ENCODE measurements at places on chromosomes 2 and 18.

DNA sequence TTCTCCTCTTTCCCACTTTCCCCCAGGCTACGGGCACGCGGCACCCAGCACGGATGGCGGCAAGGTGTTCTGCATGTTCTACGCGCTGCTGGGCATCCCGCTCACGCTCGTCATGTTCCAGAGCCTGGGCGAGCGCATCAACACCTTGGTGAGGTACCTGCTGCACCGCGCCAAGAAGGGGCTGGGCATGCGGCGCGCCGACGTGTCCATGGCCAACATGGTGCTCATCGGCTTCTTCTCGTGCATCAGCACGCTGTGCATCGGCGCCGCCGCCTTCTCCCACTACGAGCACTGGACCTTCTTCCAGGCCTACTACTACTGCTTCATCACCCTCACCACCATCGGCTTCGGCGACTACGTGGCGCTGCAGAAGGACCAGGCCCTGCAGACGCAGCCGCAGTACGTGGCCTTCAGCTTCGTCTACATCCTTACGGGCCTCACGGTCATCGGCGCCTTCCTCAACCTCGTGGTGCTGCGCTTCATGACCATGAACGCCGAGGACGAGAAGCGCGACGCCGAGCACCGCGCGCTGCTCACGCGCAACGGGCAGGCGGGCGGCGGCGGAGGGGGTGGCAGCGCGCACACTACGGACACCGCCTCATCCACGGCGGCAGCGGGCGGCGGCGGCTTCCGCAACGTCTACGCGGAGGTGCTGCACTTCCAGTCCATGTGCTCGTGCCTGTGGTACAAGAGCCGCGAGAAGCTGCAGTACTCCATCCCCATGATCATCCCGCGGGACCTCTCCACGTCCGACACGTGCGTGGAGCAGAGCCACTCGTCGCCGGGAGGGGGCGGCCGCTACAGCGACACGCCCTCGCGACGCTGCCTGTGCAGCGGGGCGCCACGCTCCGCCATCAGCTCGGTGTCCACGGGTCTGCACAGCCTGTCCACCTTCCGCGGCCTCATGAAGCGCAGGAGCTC, 35.4 kb downstream of the KCNK3 start:
- DNase-seq: peak; percentile 56

DNA sequence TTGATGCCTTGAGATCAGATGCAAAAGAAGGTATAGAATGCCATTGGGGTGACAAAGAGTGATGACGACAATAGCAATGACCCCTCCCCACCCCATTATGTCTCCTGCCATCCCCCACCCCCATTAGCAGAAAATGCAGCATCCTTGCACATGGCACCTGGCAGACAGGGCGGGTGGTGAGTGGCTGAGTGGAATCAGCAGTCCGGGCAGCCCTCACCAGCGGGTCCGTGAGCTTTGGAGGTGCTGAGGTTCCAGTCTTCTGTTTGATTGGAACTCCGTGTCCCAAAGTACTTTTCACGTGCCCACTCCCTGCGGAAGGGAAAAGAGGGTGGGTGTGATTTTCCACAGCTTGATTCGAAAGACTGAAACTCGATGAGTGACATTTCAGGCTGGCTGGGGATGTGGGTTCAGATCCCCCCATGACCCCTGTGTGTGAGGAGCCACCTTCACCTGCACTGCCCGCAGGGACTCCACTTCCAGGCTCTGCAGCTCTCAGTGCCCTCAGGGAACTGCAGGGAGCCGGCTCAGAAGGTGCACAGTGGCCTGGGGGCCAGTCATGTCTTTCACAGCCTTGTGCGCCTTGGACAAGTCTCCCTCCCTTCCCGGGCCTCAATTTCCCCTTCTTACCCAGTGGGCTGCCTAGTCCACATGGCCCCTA, 130.9 kb downstream of the GLI2 start:
- DNase-seq: no peak

DNA sequence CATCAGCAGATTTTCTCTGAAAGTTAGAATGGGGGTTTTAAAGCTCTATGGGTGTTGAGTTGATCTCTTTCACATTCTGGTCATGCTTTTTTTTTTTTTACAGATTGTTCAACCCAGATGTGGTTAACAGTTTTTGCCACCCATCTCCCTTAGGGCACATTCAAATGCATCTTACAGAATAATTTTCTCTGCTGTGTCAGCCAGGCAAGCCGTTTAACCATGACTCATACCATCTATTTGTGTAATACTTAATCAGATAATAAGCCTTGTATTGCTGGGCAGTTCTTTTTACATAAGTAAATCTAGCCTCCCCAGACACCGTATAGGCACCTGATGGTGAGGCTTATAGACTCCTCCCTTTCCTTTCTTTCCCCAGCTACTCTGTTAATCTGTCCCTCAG, 62.0 kb downstream of the TGIF1 start:
- no peak for DNase-seq

DNA sequence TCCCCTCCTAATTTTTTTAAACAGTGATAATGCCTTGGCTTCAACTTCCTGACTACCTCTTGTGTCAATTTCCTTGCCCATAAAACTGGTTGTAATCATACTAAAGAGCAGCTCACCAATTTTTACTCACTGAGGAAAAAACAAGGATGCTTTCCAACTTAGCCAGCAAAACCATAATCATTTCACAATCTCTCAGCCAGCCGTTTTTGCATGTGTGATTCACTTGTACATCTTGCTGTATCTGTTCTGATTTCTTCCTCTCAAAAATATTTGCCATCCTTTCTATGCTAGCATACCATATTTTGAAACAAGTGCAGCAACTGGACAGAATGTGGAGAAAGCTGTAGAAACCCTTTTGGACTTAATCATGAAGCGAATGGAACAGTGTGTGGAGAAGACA, 60.7 kb downstream of the RAB27B start:
- no peak for DNase-seq

DNA sequence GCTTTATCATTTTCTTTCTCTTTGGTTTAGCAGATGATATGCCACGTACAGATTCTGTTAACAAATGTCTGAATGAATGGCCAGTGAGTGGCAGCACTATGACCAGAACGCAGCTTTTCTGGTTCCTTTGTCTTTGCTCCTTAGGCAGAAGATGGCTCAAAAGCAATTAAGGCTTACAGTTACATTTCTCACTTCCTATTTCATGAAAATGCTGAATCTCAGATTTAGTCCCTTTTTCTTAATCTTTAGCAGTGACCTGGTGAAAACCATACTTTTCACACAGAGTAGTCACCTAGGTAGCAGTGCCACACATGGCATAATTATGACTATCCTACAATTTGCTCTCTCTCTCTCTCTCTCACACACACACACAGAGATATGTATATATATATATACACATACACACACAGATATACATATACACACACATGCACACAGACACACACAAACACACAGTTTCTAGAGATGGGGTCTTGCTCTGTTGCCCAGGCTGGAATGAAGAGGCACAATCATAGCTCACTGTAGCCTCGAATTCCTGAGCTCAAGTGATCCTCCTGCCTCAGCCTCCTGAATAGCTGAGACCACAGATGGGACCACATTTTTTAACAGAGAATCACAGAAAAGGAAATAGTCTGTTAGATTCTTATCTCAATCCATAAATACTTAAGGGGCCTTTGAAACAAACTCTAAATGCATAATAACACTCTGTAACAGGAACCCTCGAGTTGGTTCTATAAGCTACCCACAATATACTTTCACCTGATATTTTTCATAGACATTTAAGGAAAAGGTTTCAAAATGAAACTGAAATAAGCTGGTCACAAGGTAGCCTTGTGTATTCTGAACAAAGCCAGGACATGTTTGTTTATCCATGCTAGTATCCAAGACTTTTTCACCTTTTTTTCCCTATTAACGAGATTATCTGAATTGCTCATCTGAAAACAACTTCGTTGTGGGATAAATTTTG, 11.6 kb downstream of the PDE6D start:
- no peak for DNase-seq

DNA sequence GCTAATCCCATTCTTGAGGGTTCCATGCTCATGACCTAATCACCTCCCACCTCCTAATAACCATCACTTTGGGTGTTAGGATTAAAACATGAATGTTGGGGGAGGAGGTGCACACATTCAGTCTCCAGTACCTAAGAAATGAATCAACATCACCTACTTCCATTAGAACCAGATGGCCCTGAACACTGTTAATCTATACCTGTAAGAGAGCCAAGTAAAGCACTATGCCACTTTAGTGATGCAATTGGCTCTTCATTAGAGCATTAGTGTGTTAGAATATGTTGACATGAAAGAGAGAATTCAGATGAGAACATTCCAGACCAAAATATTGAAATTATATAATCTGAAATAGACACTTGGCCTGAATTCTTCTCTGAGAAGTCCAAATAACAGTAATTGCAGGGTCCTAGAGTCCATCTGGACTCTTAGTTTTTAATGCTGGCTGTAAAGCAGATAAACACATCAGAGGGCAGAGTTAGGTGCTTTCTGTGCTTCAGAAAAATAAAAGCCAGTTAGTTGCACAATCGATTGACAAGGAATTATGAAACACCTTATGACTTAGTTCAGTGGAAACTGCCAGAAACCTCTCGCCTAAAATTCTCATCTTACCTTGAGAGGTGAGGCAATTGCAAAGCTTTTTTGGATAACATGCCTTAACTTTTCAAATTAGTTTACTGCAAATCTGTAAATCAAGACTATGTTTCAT, 923.7 kb downstream of the SLC4A3 start:
- DNase-seq: no peak

DNA sequence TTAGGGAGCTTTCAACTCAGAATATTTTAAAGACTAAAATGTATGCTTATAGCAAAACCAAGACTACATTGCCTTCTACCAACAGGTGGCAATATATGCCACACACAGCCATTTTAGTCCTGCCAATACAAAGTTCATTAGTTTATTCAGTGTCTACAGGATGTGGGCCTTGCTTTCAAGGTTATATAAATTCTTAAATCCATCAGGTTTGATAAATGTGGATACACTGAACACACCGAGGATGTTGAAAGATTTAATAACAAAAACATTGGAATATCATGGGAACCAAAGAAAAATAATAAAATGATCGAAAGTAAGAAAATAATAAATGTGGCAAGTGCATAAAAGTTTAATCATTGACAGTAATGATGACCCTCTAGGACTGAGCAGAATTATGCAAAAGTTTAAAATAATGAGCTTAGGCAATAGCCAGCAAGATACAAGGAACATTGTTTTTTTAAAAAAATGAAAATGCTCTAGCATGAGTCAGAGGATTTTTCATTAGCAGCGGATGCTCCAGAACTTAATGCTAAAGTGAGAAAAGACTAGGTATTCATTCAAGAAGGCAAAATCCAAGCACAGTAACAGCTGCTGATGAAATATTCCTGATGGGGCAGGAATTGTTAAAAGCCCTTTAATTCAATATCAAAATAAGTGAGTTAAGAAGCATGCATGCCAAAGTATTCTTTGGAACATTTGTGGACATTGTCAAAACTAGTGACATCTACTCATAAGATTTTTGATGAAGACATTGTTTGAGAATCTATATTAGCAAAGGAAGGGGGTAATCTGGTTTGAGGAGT, 14.2 kb downstream of the SCN9A start:
- no peak for DNase-seq

DNA sequence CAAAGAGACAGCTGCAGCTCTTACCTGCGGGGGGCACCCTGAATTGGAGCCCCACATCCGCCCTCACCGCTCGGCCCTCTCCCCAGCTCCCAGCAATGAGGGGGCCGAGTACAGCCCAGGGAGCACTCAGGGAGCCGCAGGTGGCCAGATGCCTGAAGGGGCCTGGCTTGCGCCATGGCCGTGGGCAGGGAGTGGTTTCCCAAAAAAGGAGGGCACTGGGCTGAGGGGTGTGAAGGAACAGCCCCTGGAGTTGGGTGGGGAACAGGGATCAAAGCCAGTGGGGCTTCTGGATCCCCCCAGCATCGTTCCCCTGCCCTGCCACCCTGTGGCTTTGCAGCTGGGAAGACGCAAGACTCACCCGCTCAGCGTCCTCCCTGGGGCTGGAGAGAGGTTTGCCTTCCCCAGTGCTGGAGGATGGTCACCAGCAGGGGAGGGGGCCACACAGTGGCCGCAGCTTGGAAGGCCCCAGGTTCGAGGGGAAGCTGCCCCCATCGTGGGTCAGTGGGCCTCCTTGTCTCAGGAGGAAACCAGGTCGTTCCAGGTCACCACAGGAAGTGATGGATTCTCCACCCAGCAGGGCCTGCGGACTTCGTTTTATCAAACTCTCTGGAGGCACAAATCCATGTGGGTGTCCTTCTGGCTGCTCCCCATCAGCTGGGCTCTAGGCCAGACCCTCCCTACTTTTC, 68.2 kb upstream of the HPCAL1 start:
- no peak for DNase-seq

DNA sequence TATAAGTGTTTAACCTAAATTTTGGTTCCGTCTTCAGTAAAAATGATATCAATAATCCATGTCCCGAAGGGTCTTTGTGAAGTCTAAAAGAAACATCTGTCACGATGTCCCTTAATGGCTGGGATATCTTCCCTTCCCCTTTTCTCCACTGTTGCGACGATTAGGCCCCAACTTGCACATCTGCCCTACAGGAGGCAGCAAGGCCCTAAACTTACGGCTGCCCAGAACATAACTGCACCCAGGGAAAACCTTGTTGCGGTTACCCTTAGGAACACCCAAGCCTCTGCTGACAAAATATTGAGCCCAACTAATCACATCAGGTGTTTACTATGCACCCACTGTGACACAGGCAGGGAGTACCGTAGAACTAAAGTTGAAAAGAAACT, 1.3 kb upstream of the SMAD2 start:
- DNase-seq: no peak

GRCh38 chr2:133270550-133270949, 297.7 kb downstream of the NCKAP5 start:
- no peak for DNase-seq

GRCh38 chr2:47091118-47091517, 64.0 kb downstream of the STPG4 start:
- no peak for DNase-seq

DNA sequence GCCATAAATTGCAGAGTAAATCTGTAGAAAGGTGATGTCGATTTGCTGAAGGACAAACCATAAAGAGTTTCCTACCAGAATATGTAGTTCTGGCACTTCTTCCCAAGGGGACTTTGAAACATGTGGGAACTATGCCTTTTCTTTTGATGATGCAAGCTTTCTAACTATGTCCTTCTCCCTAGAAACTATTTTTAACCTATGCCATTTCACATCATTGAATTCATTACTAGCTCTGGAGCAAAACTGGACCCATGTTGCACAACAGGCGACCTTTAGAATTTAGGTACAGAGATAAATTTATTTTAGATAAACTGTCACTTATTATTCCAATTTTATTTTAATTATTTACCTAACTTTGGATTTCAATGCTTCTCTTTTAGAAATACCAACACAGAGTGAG, 186.5 kb downstream of the CCDC102B start:
- no peak for DNase-seq

- DNase-seq: no peak
Measured at GRCh38 chr2:133531382-133531781, 36.9 kb downstream of the NCKAP5 start.

- DNase-seq: no peak
Measured at GRCh38 chr2:206801418-206802189, 36.2 kb downstream of the FASTKD2 start.

DNA sequence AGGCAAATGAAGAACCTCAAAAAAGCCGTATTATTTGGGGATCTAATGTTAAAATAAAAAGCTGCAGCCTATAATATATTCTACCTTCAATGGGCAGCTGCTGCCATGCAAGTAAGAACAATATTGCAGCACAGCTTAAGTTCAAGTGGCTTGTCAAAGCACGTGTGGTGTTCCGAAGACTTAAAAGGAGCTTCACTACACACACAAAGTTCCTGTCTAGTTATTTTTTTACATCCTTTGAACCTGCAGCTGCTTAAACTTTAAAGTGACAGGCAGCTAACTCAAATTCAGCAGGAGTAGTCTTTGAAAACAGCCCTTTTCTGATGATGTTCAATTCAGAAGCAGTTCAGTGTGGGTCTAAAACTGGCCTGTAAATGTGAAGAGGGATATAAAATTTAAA, 85.8 kb upstream of the XIRP2 start:
- DNase-seq: no peak

GRCh38 chr2:29544917-29545316, 376.5 kb downstream of the ALK start:
- no peak for DNase-seq
